ENCODE measurements at places on chromosomes 5 and 9.

DNA sequence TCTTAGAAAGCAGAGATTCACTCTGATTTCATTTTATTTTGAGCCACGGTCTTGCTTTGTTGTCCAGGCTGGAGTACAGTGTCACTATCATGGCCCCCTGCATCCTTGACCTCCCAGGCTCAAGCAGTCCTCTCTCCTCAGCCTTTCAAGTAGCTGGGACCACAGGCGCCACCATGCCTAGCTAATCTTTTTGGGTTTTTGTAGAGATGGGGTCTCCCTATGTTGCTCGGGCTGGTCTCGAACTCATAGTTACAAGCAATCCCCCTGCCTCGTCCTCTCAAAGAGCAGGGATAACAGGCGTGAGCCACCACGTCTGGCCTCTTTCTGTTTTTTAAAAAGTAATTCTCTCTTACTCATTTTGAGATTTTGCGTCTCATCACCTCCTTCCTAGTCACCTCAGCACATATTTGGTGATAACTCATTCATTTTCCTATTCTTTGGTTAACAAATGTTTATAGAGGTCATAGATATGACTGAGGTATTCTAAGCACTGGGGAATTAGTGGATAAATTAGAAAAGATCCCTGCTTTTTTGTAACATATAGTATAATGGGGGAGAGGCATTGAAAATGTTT, 10.8 kb upstream of the DCP2 start:
- H3K27me3 ChIP-seq, result no peaks in the 10 kb centered on the region
- peaks cover 19% of the 10 kb centered on the region for H3K4me1 ChIP-seq
- H3K36me3 ChIP-seq, result no peaks in the 10 kb centered on the region
- no peak overlapping the region for H3K4me3 ChIP-seq
- DNase-seq, result no peak

DNA sequence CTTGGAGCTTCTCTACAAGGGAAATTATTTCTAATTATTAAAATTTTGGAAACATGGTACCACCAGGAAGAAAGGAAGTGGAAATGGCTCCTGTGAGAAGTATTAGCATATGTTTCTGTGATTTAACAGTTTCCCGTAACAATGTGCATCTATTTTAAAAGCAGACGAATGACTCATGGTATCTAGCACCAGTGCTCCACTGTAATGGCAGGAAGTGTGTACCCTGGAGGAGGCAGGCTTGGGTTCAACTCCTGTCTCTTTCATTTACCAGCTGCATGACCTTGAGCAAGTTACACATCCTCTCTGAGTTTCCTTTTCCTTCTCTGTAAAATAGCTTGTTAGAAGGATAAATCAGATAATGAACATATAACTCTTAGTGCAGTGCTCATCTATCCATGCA, 41.0 kb upstream of the ANGPTL2 start:
- H3K4me3 ChIP-seq, result no peak overlapping the region
- no peak for DNase-seq
- H3K4me1 ChIP-seq, result peaks cover 51% of the 10 kb centered on the region

DNA sequence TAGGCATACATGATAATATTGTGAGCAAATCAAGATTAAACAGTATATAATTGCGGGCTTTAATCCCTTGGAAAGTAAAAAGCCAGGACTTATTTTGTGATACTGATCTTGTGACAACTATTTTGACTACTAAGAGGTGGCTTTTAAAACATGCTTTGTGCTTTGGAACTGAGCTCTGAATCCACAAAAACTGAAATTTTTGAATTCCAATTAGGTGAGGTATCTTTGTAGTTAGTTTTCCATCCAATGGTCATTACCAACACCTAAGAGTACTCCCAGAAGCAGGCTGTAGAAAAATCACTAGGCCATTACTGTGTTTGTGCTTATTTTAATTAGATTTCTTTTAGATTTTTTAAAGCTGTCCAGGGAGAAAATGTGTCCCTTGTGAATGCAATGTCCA, 559.5 kb upstream of the WWC1 start:
- no peaks in the 10 kb centered on the region for H3K36me3 ChIP-seq
- DNase-seq, result no peak
- H3K27me3 ChIP-seq, result no peaks in the 10 kb centered on the region
- no peak overlapping the region for H3K27ac ChIP-seq
- no peaks in the 10 kb centered on the region for H3K4me1 ChIP-seq

DNA sequence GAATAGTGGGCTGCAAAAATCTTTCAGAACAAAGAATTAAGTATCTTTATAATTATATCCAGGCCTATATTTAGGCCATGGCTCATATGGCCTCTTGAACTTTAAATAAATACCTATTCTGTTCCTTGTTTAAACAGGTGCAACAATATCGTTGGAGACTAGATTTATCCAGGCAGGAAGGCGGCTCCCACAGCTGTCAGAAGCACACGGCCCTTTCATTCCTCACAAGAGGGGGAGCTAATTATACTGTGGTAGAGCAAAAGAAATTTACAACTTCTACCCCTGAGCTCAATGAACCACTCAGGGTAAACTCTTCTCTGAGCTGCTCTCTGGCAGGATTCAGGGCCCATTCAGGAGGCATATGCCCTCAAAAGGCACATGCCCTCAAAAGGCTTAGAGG, 31.3 kb downstream of the TMEM174 start:
- peaks cover 3% of the 10 kb centered on the region for H3K4me1 ChIP-seq
- H3K36me3 ChIP-seq, result no peaks in the 10 kb centered on the region
- H3K27ac ChIP-seq, result no peak overlapping the region
- peaks cover 31% of the 10 kb centered on the region for H3K27me3 ChIP-seq
- H3K4me3 ChIP-seq, result no peak overlapping the region
- no peak for DNase-seq

- no peak overlapping the region for H3K27ac ChIP-seq
- H3K36me3 ChIP-seq, result no peaks in the 10 kb centered on the region
- no peak for DNase-seq
- H3K4me3 ChIP-seq, result no peak overlapping the region
- H3K27me3 ChIP-seq, result peaks cover 7% of the 10 kb centered on the region
- no peaks in the 10 kb centered on the region for H3K4me1 ChIP-seq
Observed at GRCh38 chr5:83568186-83568585, 96.6 kb downstream of the VCAN start.

GRCh38 chr9:27599870-27600238, 26.6 kb upstream of the C9orf72 start:
- no peak overlapping the region for H3K4me3 ChIP-seq
- no peak for DNase-seq
- peaks cover 4% of the 10 kb centered on the region for H3K4me1 ChIP-seq
- H3K36me3 ChIP-seq, result no peaks in the 10 kb centered on the region
- no peak overlapping the region for H3K27ac ChIP-seq

DNA sequence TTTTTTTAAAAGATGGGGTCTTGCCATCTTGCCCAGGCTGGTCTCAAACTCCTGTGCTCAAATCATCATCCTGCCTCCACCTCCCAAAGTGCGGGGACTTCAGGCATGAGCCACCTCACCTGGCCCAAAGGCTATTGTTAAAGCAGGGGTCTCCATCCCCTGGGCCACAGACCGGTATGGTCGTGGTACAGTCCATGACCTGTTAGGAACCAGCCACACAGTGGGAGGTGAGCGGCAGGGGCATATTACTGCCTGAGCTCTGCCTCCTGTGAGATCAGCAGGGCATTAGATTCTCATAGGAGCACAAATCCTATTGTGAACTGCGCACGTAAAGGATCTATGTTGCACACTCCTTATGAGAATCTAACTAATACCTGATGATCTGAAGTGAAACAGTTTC, 7.3 kb upstream of the NOL6 start:
- H3K4me3 ChIP-seq, result no peak overlapping the region
- peaks cover 4% of the 10 kb centered on the region for H3K36me3 ChIP-seq
- no peak overlapping the region for H3K27ac ChIP-seq
- no peaks in the 10 kb centered on the region for H3K4me1 ChIP-seq

DNA sequence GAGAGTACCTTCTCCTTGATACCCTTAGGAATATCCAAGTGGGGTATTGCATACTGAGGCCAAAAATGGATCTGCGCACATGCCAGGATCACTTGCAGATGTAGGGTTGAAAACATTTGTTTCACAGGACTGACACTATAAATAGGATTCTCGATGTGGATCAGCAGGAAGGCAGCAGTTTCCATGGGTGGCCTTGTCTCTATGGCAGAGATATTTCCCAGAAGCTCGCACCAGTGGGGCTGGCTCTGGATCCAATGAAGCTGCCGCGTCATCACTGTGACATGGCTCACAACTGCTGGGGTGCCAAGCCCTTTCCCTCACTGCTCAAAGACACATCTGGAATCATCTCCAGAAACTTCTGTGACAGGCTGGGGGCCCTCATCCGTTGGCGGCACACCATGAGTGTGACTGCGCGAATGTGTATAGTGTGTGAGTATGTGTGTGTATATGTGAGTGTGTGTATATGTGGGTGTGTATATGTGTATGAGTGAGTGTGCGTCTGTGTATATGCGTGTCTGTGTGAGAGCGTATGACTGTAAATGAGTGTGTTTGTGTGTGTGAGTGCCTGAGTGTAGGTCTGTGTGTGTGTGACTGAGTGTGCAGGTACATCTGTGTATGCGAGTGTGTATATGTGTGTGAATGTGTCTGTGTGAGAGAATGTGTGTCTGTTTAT, 182.5 kb downstream of the GAS1 start:
- no peak for DNase-seq
- no peaks in the 10 kb centered on the region for H3K36me3 ChIP-seq
- H3K4me3 ChIP-seq, result no peak overlapping the region
- no peak overlapping the region for H3K27ac ChIP-seq

DNA sequence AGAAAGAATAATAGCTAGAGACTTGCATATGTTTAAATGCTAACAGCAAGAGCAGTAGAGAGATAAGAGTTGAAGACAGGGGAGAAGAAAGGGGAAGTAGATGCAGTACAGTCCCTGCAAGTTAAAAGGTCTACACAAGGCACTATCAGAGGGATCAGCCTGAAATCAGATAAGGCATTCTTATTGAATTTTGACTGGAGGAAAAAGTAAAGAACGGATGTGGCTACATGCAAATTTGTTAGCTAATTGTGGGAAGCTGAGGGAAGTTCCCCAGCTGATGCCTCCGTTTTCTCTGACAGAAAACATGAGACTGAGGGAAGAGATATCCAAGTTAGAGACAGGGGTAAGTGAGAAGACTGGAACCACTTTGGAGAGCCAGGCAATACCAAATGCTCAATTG, 12.9 kb upstream of the RHOBTB3 start:
- H3K4me1 ChIP-seq, result no peaks in the 10 kb centered on the region
- H3K27ac ChIP-seq, result no peak overlapping the region
- H3K36me3 ChIP-seq, result no peaks in the 10 kb centered on the region
- H3K27me3 ChIP-seq, result no peaks in the 10 kb centered on the region

GRCh38 chr5:80117446-80117845, 82.3 kb downstream of the THBS4 start:
- no peak overlapping the region for H3K27ac ChIP-seq
- peaks cover 3% of the 10 kb centered on the region for H3K4me1 ChIP-seq
- DNase-seq, result no peak
- no peaks in the 10 kb centered on the region for H3K36me3 ChIP-seq

DNA sequence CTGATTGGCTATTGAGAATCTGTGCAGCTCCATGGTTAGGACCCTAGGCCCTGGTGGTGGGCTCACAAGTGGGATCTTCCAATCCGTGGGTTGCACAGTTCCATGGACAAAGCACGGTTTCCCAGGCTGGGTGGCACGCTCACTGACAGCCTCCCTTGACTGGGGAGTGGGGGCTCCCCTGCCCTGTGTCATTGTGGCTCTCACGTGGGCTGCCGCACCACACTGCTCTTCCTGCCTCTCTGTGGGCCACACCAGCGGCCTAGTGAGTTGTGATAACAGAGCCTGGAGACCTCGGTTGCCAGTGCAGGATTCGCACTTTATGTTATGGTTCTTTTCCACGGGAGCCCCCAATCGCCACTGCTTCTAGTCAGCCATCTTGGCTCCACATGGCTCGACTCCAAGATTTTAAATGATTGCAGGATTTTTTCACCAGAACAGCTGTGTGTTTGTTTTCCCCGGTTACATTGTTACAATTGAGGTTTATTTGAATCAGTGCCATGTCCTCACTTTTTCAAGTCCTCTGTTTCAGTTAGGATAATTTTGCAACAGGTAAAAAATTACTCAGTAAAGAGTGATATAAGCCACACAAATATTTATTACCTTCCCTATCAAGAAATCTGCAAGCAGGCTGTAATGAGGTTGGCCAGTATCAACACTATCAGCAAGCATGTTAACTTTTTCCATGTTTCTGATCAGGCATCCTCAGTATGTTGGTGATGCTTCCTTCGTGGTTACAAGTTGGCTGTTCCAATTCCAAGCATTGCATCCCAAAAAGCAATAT, 253.8 kb downstream of the ZNF608 start:
- DNase-seq, result no peak
- no peaks in the 10 kb centered on the region for H3K27me3 ChIP-seq
- no peak overlapping the region for H3K4me3 ChIP-seq
- no peaks in the 10 kb centered on the region for H3K4me1 ChIP-seq
- peaks cover 5% of the 10 kb centered on the region for H3K36me3 ChIP-seq
- no peak overlapping the region for H3K27ac ChIP-seq

GRCh38 chr5:94329115-94329514, 289.3 kb downstream of the KIAA0825 start:
- H3K36me3 ChIP-seq, result no peaks in the 10 kb centered on the region
- no peak for DNase-seq
- no peaks in the 10 kb centered on the region for H3K27me3 ChIP-seq
- no peak overlapping the region for H3K4me3 ChIP-seq

GRCh38 chr5:150014456-150014855, 13.9 kb downstream of the HMGXB3 start:
- no peak overlapping the region for H3K27ac ChIP-seq
- peaks cover 91% of the 10 kb centered on the region for H3K36me3 ChIP-seq

- no peak for DNase-seq
- peak overlapping the region; percentile 96 for H3K4me3 ChIP-seq
- H3K4me1 ChIP-seq, result peaks cover 46% of the 10 kb centered on the region
Observed at GRCh38 chr9:125260561-125260960, 1.1 kb upstream of the GAPVD1 start.

- no peak for DNase-seq
- H3K4me3 ChIP-seq, result no peak overlapping the region
- H3K36me3 ChIP-seq, result peaks cover 2% of the 10 kb centered on the region
- H3K27ac ChIP-seq, result no peak overlapping the region
- H3K27me3 ChIP-seq, result no peaks in the 10 kb centered on the region
Observed at GRCh38 chr5:59021286-59021673, 438.4 kb downstream of the RAB3C start.

DNA sequence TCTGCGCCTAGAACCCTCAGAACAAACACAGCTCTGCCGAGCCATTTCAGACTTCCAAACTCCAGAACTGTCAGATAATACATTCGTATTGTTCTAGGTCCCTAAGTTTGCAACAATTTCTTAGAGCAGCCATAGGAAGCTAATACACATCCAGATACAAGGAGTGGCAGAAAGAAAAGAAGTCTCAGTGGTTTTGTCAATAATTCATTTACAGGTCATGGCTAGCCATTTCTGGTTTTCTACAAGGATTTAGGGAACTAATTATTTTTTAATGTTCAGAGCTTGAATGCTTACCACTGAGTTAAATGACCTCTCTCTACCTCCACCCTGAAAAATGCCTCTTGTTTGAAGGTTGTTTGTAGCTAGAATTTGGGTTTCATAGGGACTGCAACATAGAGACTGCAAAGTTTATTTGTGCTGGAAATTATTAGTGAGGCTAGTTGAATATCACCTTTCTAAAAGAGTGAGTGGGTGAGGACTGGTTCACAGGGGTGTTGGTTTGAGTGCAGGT, 15.5 kb upstream of the ERMP1 start:
- H3K27ac ChIP-seq, result no peak overlapping the region
- DNase-seq, result no peak
- H3K36me3 ChIP-seq, result no peaks in the 10 kb centered on the region
- H3K27me3 ChIP-seq, result no peaks in the 10 kb centered on the region
- H3K4me3 ChIP-seq, result no peak overlapping the region

All from activated B cell treated with CpG ODN at 0.5 μM for 24 hours (primary cell).